ENCODE measurements at places on chromosomes 6 and 20.

GRCh38 chr6:127216810-127217789, 49.6 kb upstream of the RNF146 start:
- DNase-seq = no peak

DNA sequence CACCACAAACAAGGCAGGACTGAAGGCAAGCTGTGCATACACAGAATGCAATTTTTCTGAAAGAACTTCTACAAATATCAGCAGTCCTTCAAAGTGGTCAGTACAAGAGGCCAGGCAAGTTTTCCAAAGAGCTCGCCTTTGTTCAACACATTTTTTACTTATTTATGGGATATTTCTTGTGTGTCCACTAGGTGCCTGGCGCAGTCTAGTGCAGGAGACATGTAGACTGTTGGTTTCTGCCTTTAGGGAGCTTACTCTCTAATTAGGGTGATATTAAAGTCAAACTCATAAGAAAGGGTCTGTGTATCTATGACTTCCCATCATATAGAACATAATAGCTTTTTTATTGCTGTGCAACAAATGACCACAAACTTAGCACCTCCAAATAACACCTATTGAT, 21.2 kb upstream of the VEGFA start:
- DNase-seq = no peak

- no peak for DNase-seq
Measured at GRCh38 chr20:57834306-57835073, 124.7 kb upstream of the PMEPA1 start.

GRCh38 chr20:37108676-37109075, 12.9 kb upstream of the RBL1 start:
- DNase-seq = no peak

GRCh38 chr6:150937132-150937906, 71.8 kb downstream of the MTHFD1L start:
- no peak for DNase-seq

- no peak for DNase-seq
Measured at GRCh38 chr6:3631877-3632276, 119.6 kb downstream of the PXDC1 start.

DNA sequence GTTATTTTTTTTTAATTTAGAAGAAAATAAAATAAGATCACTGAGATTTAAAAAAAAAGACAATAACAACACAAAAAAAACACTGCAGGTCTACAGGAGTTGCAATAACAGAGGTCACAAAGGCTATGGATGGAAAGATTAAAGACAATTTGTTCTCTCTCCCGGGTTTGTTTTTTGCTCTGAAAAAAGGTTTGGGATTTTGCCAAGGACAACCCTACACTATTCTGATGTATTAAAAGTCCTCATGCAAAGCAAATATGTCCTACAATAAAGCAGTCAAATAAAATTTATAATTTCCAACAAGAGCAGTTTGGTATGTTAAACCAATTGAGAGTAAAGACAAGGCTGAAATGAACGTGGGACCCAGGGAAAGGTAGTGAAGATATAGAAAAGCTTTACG, 55.6 kb downstream of the PTPRK start:
- DNase-seq = no peak

- DNase-seq = no peak
Measured at GRCh38 chr6:128491100-128491581, 29.3 kb downstream of the PTPRK start.

DNA sequence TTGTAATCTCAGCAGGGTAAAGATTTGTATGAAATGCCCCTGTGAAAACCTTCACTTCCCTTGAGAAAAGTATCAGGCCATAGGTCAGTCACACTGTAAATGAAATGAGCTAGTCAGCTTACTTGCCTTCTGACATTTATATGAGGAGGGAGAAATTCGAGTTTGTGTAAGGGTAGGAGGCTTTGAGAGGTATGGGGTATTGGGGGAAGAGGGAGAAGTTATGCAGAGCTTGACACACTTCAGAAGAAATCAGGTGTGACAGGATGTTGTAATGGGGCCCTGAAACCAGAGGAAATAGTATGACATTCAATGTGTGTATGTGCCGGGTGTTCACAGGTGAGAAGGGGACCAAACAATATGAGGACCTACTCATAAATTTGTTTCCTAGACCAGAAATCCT, 64.2 kb upstream of the CCN6 start:
- no peak for DNase-seq

- no peak for DNase-seq
Measured at GRCh38 chr6:111087871-111088667, 766 bp downstream of the SLC16A10 start.

DNA sequence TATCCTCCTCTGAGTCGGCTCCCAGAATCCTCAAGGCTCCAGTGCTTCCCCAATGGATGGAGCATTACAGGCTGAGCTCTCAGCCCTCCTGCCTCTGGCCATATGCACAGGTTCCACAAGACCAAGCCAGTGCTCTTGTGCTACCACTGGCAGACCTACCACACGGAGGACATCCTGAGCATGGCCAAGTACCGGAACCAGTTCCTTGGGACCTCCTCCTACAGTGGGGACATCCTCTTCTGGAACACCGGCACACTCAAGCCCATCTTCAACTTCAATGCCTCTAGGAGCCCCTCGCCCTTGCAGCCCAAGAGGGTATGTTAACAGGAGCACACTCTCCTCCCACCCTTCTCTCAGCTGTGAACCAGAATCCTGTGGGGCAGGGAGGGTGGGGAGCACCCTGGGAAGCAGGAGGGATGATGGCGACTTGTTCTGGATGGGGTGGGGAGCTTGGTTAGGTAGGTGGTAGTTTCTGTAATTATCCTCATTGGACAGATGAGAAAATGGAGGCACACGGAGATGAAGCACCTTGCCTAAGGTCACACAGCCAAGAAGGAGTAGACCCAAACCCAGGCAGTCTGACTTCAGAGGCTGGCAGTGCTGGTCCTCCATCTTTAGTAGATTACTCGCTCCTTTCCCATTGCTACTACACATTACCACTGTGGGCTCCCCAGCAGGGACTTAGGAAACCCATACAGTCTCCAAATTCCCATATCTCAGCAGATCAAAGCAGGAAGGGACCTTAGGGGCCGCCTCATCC, 58.6 kb downstream of the EFCAB8 start:
- peak; percentile 34 for DNase-seq

DNA sequence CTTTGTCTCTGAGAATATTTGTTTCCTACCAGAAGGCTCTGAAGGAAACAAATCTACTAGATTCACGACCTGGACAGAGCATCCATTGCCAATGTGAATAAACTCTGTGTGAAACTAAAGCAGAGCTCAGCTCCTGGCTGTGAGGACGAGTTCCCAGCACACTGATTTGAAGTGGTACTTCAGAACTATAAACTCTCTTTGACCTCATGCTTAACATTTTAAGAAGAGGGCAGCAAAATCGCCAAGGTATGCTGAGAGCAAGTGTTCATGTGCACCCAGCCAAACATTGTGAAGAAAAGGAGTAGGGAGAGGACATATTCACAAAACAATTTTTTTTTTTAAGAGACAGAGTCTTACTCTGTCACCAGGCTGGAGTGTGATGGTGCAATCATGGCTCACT, 33.7 kb upstream of the ZNF133 start:
- DNase-seq = no peak

DNA sequence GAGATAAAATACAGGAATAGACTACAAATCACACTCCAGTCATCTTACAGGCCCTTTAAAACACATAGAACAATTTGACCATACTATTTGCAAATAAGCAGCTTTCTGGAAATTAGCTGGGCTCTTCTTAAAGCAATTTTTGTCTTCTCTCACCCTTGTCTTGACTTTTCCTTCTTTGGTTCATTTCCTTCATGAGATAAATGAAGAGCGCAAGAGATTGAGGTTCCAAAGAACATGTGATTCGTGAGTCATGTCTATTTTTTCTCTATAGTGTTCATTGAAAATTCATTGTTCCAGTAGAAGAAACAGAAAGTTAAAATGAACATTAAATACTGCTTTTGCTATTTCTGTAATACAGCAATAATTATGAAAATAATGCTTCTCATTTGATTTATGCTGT, 33.9 kb downstream of the PRDM1 start:
- DNase-seq = no peak

DNA sequence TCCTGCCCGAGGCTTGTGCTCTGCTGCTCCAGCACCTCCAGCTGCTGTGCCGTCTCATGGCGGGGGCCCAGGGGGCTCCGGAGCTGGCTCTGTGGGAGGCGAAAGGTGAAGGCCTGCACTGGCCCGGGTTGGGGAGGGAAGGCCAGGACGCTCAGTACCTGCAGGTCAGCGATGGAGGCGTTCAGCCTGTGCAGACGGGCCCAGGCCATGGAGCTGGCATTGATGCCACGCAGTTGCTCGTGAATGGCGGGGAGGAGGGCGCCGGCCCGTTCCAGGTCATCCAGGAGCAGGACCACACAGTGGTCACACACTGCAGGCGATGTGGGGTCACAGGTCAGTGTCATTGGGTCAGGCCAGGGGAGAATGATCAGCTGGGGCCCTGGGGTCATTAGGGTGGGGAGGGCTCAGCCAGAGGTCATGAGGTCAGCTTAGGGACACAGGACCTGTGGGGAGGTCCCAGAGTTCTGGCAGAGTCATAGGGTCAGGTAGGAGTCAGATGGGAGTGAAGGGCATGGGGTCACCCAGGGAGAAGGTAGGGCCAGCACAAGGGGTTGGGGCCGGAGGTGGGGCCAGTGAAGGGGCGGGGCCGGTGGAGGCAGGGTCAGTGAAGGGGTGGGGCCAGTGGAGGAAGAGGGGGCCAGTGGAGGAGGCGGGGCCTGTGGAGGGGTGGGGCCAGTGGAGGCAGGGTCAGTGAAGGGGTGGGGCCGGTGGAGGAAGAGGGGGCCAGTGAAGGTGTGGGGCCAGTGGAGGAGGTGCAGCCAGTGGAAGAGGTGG, 18.0 kb downstream of the ADRM1 start:
- DNase-seq = no peak

DNA sequence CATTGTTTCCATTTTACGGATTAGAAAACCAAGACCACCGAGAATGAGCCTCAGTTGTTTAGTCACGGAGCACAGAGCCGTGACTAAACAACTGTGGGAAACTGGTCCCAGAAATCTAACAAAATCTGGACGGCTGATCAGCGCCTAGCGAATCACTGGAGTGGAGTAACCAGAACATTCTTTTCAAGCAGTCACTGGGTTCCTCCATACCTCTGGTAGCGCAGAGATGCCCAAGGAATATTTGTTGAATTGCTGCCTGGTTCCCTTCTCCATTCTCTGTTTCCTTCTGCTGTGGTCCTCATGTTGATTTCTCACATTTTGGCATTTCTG, 62.0 kb downstream of the GPX5 start:
- no peak for DNase-seq

GRCh38 chr20:22383156-22383555, 201.2 kb downstream of the FOXA2 start:
- DNase-seq = no peak

- no peak for DNase-seq
Measured at GRCh38 chr6:164108092-164108491, 693.6 kb downstream of the QKI start.

DNA sequence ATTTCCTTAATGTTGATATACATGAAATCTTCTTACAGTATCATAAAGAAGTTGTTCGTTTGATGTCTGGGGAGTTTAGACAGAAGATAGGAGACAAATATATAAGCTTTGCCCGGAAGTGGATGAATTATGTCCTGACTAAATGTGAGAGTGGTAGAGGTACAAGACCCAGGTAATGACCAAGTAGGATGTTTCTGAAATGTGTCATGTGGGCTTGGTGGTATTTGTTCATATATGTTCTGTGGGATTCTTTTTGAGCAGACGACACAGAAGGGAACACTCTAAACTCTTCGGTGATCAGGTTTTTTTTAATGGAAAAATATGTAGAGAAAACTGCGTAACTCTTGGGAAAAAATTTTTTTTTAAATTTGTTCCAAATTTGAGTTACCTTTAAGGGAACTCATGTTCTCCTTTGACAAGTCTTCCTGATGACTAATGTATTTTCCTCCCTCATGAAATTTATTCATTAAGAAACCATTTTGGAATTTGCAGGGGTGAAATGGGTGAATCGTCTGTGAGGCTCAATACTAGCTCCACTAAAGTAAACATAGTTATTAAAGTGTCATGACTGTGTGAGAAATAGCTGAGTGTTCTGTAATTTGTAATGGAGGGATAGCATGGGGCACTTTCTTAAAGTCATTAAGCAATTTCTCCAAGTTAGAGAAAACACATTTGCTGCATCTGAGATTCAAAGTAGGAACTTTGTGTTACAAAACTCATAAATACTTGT, 100.6 kb downstream of the MAP3K4 start:
- no peak for DNase-seq

DNA sequence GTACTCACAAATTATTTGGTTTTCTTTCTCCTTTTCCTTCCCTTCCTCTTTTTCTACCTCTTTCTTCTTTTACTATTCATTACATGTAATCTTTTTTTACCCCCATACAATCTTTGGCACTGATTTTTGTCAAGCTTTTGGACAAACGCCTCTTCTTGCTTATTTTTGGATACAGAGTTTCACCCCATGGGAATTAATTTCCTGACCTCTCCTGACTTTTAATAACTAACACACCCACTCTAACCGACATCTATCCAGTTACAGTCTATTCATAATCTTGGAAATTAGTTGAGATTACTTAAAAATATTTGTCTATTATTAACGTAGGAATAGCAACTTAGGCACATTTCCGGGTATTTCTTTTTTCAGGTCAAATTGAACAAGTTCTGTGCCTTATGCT, 101.2 kb downstream of the HDGFL1 start:
- DNase-seq = no peak

- DNase-seq = no peak
Measured at GRCh38 chr20:24567508-24567907, 98.1 kb downstream of the SYNDIG1 start.

- DNase-seq = no peak
Measured at GRCh38 chr6:85372188-85372914, 77.5 kb upstream of the NT5E start.

DNA sequence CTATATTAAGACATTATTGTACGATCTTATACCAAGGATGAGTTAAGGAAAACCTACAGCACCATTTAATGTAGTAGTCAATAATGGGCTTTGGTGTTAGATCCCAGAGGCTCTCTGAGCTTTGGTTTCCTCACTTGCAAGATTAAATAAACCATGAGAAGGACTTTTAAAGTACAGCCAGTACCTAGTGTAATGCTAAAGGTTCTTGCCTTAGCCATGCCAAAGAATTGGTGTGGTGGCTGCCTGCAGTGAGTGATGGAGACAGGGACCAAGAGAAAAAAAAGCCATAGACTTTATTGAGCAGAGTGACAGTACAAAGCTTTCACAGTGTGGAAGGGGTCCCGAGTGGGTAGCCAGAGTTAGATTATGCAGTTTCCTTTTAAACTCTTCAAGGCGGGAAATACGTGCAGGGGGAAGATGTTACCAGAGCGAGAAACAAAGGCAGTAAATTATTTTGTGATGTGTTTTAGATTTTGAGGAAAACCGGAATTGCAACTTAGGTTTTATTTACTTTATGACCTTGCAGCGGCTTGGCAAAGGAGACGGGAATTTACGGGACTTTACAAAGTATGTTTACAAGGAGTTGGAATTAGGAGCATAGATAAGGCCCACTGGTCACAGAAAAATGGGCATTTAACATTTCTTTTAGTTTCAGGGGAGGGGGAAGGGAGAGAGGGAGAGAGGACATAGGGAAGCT, 100.4 kb downstream of the MYO6 start:
- no peak for DNase-seq

DNA sequence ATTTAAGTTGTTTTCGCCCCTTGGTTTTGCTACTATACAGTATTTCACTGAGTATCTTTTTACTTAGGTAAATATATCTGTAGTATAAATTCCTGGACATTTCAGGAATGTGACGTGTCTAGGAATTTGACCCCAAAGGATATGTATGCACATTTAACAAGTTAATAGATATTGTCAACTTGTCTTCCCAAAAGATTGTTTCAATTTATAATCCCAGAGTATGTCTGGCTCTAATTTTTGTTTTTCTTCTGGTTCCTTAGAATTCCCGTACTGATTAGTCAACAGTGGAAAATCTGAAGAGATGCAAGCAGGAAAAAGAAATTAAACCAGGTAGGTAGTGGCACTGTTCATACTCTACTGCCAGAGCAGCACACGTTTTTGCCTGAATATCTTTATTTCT, 7.2 kb downstream of the PKIG start:
- DNase-seq = no peak
